NCI-H1694 treated with DMSO at 0.1 percent for 48 hours (cell line): ENCODE measurements at places on chromosomes 3 and 15.

GRCh38 chr3:133505813-133506212, 67.7 kb upstream of the CDV3 start:
- no peak for DNase-seq

GRCh38 chr15:81301815-81302399, 22.0 kb downstream of the STARD5 start:
- no peak for DNase-seq

GRCh38 chr3:174423936-174424335, 435.2 kb upstream of the NAALADL2 start:
- no peak for DNase-seq

GRCh38 chr15:64865998-64866520, 24.3 kb downstream of the PLEKHO2 start:
- no peak for DNase-seq

GRCh38 chr3:123397921-123398785, 50.7 kb downstream of the ADCY5 start:
- no peak for DNase-seq

GRCh38 chr3:31275583-31275982, 257.1 kb upstream of the STT3B start:
- DNase-seq, result no peak

- no peak for DNase-seq
Measured at GRCh38 chr15:93524432-93524831, 435.4 kb upstream of the RGMA start.

DNA sequence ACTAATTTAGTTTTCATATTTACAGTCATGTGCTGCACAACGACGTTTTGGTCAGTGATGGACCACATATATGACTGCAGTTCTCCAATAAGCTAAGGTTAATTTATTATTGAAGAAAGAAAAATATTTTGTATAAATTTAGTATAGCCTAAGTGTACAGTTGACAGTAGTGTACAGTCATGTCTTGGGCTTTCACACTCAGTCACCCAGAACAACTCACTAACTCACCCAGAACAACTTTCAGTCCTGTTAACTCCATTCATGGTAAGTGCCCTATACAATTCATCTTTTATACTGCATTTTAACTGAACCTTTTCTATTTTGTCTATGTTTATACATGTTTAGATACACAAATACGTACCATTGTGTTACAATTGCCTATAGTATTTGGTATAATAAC, 3.8 kb upstream of the GABRR3 start:
- no peak for DNase-seq

DNA sequence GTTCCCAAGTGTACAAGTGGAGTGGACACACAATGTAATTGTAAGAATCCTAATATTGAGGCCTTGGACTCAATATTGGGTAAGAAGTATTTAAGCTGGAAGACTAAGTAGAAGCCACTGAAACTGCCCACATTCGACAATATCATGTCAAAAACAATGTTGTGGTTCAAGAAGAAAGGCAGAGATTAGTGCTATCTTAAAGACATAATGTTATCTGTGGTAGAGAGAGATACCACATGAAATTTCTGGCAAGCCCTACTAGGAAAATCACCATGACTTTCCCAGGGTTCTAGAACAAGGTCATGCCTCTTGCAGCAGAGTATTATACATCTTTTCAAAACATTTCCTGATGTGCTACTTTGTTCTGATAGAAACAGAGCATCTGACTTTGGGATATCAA, 192.6 kb downstream of the RAP2B start:
- no peak for DNase-seq

DNA sequence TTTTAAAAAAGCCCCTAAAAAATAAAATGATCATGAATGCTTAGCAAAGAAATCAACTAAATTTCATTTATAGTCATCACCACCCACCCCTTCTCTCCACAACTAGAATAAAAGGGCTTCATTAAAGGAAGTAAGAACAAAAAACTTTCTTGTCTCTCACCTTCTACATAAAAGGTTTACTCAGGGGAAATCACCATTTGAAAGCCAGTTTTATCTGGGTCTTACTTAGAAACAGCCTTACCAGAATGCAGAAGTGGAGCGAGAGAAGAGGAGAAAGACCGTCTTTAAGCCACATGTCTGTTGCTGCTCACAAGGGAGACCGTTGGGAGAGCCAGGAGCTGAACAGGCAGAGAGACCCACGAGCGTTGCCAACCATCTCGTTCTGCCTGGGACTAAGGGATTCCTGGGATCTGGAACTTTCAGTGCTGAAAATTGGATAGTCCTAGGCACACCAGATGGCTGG, 350.1 kb upstream of the PROK2 start:
- no peak for DNase-seq

DNA sequence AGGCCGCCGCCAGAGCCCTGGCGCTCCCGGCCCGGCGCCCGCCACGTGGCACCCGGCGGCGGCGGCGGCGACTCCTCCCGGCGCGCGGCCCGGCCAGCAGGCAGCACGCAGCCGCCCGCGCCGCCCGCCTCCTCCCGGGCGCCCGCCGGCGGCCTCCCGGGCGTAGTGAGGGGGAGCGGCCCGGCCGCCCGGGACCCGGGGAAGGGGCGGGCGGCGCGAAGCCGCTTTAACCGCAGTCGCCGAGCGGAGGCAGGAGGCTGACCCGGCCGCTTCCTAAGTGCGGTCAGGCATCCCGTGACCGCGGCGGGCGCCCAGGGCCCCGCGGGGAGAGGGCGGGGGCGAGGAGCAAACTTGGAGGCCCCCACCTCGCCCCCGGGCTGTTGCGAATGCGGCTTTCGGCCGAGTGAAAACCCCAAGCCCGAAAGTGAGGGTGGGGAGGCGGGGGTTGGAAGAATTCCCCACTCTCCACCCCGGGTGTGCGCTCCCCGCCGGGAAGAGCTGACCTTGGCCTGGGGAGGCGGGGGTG, 1.7 kb upstream of the HES1 start:
- no peak for DNase-seq

DNA sequence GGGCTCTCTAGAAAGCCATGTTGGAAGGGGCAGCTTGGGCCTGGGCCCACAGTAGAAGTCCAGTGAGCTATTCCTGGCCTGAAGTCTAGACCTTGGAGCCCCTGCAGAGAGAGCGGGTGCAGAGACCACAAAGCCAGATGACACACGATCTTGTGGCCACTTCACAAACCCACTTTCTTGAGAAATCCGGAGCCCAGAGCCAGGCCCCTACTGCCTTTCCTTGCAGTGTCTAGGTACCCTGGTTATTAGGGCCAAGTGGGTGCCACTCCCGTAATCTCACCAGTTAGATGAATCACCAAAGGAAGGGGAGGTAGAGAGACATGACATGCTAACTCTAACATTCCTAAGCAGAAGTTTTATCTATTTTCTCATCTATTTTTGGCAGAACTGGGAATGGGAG, 72.5 kb upstream of the ADAMTSL3 start:
- no peak for DNase-seq

DNA sequence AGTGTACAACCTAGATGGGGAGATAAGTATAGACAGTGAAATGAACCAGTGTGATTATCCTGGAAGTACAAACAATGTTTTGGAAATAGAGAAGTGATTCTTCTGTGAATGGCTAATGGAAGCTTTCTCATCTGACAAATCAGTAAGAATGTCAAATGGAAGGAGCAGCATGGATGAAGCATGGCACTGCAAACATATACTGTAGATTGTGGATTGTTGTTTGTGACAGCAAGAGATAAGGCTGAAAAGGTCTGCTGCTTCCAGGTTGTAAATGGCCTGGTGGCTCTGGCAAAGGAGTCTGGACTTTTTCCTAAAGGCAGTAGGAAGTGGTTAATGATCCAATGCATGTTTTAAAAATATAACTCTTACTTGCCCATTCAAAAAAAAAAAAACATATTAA, 71.3 kb downstream of the FBN1 start:
- no peak for DNase-seq

DNA sequence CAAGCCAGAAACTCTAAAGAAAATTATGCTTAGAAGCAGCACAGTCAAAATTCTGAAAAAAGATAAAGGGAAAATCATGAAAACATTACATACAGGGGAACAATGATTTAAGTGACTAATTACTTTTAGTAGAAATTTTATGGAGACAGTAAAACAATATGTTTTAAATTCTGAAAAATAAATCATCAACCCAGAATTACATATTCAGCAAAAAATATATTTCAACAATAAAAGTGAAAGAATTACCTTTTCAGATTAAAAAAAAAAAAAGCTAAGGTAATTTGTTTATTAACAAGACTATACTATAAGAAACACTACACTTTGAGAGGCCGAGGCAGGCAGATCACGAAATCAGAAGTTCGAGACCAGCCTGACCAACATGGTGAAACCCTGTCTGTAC, 32.4 kb upstream of the IGF2BP2 start:
- DNase-seq, result no peak

- no peak for DNase-seq
Measured at GRCh38 chr3:50912746-50913145, 238.0 kb downstream of the DOCK3 start.

GRCh38 chr15:101439285-101439919, 50.1 kb downstream of the PCSK6 start:
- no peak for DNase-seq

- DNase-seq, result no peak
Measured at GRCh38 chr15:82538961-82539690, 1.1 kb downstream of the RPS17 start.

DNA sequence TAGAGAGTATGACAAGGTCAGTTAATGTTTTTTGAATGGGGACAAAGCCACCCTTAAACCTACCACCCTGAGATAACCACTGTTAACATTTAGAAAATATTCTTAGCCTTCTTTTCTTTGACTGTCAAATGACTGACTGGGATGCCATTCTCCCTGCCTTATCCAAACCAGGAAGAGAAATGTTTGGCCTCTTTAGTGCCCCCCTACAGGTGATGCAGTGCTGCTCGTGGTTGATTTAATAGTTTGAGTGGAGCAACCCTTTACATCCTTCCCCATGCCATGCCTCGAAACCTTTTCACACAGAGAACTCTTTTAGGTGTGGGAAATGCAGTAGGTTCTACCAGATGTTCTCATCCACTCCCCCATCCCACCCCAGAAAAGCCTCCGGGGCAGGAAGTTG, 38.7 kb upstream of the UMPS start:
- no peak for DNase-seq

DNA sequence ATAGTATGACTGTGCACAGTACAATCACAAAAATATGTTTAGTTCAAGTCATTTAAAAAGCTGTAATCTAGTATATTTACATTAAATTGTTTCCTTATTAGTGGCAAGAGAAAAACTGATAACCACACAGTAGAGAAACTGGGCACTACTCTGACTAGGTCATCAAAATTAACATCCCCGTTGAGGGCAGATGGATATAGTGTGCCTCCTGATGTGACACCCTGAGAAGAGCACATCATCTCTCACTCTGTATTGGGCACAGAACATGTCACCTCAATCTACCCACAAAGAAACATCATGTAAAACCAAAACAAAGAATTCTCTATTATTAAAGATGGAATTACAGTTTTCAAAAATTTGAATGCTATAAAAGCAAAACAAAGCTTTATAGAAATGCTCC, 221.9 kb upstream of the NANOGP8 start:
- no peak for DNase-seq

DNA sequence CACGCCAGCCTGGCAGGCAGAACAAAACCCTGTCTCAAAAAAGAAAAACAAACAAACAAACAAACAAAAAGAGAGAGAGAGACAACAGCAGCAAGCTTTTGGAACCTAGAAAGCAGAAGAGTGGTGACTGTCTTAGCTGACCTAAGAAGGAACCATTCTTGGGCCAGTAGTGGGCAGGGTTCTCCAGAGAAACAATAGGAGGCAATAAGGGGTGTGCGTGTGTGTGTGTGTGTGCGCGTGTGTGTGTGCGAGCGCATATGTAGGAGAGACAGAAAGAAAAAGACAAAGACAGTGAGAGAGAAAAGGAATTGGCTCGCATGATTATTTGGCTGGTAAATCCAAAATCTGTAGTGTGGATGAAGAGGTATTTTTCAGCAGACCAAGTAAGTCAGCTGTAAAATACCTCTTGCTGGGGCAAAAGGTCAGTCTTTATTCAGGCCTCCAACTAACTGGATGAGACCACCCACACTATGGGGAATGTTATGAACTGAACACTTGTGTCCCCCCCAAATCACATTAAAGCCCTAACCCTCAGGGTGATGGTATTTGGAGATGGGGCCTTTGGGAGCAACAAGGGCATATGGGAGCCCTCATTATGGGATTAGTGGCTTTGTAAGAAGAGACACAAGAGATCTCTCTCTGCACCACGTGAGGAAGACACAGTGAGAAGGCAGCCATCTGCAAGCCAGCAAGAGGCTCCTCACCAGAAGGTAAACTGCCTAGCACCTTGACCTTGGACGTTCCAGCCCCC, 15.1 kb upstream of the BLM start:
- no peak for DNase-seq

- no peak for DNase-seq
Measured at GRCh38 chr3:134334231-134334900, 39.9 kb downstream of the AMOTL2 start.

DNA sequence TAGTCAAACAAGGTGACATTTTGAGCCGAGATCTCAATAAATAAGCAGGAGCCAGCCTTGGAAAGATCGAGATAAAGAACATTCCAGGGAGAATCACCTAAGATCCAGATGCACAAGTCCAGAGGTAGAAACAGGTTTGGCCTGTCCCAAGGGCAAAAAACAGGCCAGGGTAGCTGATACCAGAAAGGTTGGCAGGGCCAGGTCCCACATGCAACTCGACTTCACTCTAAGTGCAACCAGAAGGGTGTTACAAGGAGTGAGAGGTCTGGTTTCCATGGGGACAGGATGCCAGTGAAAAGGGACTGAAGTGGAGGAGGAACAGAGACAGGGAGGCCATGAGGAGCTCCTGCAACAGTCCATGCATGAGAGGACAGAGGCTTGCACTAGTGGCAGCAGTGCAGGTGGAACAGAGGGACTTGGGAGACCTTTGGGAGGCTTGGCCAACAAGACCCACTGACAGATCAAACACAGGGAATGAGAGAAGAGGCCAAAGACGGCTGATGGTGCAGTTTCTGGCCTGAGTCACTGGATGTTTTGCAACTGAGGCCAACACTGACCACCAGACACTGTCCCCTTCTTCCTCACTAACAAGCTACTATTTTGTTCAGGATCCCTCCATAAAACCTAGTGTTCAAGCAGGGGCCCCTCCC, 5.2 kb downstream of the TPRA1 start:
- DNase-seq, result no peak

- no peak for DNase-seq
Measured at GRCh38 chr3:182006431-182006830, 294.7 kb downstream of the SOX2 start.

- DNase-seq, result no peak
Measured at GRCh38 chr3:139430493-139430892, 41.0 kb upstream of the COPB2 start.

GRCh38 chr15:28913171-28913765, 27.5 kb downstream of the APBA2 start:
- no peak for DNase-seq

- DNase-seq, result no peak
Measured at GRCh38 chr15:46703020-46703861, 1014.1 kb upstream of the SEMA6D start.

DNA sequence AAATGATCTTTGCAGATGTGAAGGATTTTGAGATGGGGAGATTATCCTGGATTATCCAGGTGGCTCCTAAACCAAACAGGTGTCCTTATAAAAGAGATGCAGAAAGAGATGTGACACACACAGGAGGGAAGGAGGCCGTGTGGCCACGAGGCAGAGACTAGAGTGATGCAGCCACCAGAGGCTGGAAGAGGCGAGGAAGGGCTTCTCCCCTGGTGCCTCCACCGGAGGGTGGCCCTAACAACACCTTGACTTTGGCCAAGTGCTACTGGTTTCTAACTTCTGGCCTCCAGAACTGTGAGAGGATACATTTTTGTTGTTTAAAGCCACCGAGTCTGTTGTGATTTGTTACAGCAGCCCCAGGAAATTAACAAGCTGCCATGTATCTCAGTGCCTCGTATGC, 127.1 kb downstream of the ASB7 start:
- DNase-seq, result no peak
